ENCODE measurements at places on chromosomes 1 and 21. TPM values are rescaled to one million over a fixed set of nuclear protein-coding genes. Genes with fewer than 3 reads are reported as not detected.

LRP8 gene
- 8.1 TPM for total RNA-seq

NRIP1 gene
- total RNA-seq: 28.6 TPM

CEP104 gene
- total RNA-seq: 53.6 TPM

FCMR gene
- 4.0 TPM for total RNA-seq

- DNase-seq: no peak
Measured at GRCh38 chr1:26705788-26706311, 10.0 kb downstream of the ARID1A start.

- no peak for DNase-seq
Measured at GRCh38 chr1:219880765-219881457, 47.4 kb downstream of the SLC30A10 start.

DNA sequence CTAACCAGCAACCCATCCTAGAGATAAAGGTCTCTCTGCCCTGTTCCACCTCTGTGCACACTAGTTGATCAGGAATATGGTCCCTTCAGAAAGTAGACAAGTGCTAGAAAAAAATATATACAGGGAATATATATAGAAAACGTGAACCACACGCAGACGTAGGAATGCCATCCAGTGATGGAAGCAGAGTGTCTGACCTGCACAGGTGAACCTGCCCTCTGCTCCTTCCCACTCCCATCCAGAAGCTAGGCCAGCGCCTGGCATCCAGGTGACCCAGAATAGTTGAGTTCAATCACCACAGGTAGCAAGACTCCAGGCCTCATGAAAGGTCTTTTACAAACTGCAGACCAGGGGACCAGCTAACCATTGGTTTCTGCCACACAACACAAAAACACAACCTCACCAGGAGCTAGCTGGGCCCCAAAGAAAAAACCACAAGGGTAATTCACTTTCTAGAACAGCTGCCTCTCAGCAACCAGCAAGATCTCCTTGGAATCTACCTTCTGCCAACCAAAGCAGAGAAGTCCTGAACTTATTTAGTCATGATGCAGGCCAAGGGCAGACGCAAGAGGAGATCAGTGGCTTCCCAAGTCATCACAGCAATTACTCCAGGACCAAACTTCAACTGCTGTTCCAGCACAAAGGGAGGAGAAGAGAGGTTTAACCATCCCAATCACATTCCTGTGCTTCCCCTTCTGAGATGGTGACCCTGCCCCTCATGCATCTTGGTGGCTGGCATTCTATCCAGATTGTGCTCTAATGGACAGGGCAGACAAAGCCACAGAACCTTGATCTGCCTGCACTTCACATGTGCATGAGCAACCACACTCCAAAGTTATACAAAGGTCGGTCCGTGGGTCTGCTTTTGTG lies 53.0 kb downstream of the GPR161 start:
- DNase-seq: no peak

DNA sequence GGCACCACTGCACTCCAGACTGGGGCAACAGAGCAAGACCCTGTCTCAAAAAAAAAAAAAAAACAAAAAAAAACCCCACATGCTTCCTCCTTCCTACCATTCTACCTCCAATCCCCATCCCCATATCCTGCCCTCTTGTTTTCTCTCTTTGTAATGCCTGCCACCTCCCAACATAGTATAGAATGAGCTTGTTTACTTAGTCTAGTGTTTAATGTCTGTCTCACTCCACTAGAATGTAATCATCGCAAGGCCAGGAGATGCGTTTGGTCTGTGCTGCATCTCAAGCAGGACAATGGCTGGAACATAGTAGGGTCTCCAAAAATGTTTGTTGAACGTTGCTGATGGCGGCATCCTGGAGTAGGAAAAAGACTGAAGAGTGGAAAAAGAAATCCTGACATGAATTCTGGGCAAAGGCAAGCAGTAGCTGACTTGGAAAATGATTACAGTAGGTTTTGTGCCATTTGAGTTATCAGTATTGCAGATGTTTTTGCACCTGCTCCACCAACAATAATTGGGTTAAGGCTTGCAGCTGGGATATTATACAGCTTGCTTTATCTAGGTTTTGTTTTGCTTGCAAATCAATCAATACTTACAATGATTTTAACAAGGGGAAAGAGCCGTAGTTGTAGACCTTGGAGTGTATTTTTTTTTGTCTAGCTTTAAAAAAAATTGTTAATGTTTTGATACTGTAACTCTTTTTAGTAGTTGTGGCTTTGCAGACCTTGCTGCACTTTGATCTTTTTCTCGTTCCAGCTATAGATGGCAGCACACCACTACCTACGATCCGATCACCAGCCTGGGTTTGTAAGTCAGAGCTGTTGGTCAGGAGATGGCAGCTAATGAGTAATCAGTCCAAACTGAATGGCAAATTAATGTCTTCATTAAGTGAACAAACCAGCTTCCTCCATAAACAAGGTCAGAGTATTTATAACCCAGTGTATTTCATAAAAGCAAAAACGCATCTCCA lies 62.4 kb downstream of the BACH1 start:
- DNase-seq: no peak

DNA sequence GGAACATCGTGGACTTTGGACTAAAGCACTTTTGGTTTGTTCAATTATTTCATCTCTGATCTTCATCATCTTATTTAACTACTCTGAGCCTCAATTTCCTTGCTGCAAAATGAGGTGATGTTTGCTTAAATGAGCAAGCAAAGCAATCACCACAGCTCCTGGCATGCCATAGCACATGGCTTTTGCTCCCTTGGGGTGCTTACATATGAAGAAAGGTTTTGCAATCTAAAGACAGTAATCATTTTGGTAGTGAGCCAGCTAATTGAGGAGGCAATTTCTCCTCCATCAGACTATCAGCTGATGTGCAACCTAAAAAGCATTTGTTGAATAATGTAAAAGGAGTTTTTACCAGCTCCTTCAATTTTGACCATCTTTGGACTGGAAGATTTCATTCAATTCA lies 68.8 kb upstream of the KCNJ15 start:
- DNase-seq: no peak

GRCh38 chr1:39427374-39427773 lies 64.1 kb upstream of the BMP8A start:
- DNase-seq: no peak

DNA sequence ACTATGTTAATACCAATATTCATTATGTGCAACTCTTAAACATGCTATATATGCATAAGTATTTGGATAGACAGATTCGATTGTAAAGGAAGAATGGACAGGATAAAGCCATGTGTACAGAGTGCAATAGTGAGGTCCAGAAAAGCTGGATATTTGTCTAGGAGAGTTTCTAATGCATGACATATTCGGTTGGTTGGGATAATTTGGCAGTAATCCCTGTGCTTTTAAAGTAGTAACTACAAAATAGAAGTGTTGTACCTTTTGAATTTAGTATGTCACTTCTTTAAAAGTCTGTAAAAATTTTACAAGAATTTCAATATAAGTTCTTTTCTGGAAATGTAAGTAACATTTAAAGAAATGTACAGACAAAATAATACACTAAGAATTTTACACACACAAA lies 774.5 kb downstream of the USP25 start:
- no peak for DNase-seq

DNA sequence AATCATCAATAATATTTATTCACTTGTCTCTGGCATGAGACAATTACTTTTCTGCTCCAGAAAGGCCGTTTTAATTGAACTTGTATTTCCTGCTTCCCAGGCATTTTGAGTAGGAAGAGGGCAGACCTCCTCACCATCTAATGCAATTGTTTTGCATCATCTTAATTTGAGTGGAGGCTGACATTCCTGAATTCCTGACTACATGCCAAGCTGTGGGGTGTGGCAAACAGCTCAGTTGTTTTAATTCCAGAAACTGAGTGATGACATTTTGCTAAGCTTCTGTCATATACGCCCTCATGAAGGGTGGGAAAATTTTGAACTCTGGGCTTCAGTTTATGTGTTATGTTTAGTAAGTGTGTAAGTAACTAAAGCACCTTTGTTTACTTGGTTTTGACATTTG lies 125.4 kb upstream of the USP25 start:
- no peak for DNase-seq

DNA sequence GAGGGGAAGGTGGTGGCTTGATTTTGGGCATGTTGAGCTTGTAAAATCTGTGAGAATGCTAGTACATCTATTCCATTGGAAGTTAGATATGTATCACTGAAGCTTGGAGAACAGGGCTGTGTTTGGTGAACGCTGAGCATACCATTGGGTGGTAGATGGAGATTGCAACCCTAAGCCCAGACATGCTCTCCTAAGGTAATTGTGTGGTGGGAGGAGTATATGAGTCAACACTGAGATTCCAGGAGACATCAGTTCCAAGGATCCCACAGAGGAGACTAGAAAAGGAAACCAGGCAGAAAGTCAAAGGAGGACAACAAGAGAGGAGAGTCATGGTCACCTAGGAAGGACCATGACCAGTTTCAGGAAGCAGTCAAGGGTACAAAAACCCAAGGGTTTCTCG lies 60.4 kb downstream of the KIF21B start:
- DNase-seq: no peak

DNA sequence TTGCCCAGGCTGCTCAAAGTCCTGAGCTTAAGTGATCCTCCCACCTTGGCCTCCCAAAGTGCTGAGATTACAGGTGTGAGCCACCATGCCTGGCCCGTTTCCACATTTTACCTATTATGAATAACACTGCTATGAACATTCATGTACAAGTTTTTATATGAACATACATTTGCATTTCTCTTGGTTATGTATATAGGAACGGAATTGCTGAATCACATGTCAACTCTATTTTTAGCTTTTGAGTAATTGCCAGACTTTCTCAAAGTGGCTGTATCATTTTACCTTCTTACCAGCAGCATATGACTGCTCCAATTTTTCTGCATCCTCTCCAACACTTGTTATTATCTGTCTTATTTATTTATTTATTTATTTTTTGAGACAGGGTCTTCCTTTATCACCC lies 2.7 kb downstream of the SPATA21 start:
- no peak for DNase-seq

GRCh38 chr1:224519874-224520273 lies 85.3 kb upstream of the WDR26 start:
- no peak for DNase-seq

- no peak for DNase-seq
Measured at GRCh38 chr1:31707711-31708110, 3.9 kb upstream of the COL16A1 start.

- no peak for DNase-seq
Measured at GRCh38 chr1:223226271-223226670, 83.2 kb upstream of the TLR5 start.

DNA sequence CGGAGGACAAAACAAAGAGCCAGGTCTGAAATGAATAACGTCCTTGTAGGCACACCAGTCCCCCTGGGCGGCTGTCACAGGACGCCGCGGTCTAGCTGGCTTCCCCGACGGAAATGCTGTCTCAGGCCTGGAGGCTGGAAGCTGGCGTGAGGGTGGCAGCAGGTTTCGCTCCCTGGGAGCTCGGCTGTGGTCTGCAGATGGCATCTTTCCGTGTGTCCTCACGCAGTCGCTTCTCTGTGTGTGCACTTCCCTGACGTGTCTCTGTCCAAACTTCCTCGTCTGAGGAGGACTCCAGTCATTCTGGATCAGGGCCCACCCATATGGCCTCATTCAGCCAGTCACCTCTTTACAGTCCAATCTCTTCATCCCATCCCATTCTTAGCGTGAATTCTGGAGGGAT lies 14.2 kb downstream of the TNFRSF14 start:
- DNase-seq: no peak

DNA sequence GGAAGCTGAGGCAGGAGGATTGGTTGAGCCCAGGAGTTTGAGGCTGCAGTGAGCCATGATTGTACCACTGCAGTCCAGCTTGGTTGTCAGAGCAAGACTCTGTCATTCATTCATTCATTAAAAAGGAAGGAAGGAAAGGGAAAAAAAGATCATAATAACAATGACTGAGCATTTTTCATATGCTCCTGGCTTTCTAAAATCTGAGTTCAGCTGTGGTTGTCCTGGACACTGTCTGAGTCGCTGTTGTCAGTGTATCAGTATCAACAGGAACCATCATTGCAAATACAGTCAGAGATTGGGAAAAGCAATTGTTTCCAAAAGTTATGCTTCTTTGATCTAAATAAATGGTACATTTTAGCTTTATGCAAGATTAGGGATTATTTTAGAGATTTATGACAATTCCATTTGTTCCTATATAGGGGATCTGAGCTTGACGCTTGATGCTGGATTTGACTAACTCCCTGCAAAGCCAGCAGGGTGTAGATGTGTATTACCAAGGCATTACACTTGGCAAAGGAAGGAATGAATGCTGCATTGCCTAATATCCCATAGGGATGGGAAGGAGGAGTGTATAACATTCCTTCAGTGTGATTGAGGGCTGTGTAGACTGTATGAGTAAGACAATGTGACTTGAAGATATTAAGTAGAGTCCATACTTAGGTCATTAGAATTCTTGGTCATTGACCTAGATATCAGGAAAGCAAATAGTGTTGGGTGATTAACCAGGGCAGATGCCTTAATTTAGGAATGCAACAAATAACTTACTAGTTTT lies 100.2 kb downstream of the DISP1 start:
- DNase-seq: no peak

DNA sequence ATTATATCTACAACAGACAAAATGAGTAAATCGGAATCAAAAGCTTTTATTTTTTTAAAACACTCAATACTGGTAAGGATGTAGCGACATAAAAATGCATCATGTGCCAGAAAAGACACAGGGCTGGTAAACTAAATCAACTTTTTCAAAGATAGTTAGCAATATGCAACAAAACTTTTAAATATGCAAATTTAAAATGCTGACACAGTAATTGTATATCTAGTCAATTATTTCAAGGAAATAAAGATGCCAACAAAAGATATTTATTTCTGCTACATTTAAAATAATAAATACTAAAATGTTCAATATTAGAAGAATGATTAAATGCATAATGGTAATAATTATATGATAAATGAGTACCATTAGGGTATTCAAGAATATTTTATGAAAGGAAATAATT lies 295.1 kb downstream of the SMYD3 start:
- no peak for DNase-seq

DNA sequence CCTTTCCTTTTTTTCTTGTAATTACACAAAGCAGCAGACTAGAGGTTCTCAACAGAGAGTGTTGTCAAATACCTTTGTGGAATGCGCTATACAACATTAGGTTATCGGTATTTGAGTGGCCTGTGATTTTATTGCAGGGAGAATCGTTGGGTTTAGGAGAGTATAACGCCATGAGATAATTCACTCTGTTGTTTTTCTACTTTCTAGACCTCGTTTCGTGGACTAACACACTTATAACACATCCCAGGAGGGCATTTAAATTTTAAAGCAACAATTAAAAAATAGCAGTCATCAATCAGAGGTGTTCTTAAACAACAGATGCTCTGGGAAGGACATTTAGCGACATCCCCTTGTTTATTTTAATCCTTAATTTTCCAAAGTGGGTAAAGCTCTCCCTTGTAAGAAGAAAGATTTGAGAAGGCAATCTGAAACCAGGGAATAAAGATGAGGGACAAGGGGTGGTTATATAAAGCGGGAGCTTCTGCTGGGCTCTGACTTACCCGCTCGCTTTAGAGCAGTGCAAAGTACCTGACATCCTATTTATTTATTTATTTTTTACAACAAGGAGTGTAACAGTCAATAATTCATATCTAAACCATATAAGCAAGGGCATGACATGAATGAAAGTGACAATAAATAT lies 4.9 kb downstream of the PBX1 start:
- DNase-seq: no peak

Measured in aorta (tissue), 5 donors.